Type B pancreatic cell (in vitro differentiated cells): ENCODE measurements at places on chromosomes 2 and 18.

DNA sequence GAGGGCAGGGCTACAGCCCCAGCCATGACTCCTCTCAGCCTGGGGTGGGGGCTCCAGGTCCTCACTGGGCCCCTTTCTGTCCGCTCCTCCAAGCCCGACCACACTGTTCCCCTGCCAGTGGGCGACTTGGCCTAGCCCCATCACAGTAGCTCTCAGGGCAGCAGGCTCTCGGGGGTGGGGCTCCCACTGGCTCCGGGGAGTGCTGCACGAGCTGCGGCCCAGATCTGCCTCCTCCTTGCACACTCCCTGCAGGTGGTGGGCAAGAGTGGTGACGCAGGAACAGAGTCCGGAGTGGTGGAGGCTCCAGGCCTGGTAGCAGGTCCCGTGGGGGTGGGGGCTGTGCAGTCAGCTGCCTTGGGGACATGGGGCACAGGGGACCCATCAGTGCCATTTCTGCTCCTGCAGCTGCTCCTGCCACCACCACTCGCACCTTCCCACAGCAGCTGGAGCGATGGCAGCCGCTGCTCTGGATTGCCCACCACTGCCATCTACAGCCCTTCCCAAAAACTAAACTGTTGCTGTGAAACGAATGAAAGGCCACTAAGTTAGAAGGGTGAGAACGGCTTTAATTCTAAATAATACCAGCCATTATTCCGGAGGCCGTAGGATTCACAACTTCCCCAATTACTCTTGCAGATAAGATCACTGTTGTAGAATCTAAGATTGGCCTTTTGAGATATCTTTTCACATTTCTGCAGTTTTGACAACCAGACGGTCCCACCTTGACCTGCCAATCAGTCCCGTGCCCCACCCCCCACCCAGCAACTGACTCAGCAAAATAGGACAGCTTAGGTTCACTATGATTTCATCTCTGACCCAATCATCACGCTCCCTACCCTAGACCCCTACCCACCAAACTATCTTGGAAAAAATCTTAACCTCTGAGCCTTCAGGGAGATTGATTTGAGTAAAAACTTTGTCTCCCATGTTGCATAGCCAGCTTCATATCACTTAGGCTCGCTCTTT, 530.2 kb downstream of the DCC start:
- no peak for DNase-seq
- no peak overlapping the region for H3K27ac ChIP-seq
- no peaks in the 10 kb centered on the region for H3K4me1 ChIP-seq
- H3K27me3 ChIP-seq, result peaks cover 13% of the 10 kb centered on the region
- no peaks in the 10 kb centered on the region for H3K36me3 ChIP-seq

- H3K4me1 ChIP-seq, result no peaks in the 10 kb centered on the region
- no peaks in the 10 kb centered on the region for H3K36me3 ChIP-seq
- DNase-seq, result no peak
- no peak overlapping the region for H3K27ac ChIP-seq
- no peaks in the 10 kb centered on the region for H3K27me3 ChIP-seq
- H3K4me3 ChIP-seq, result no peak overlapping the region
These were observed 342.9 kb downstream of the SPAG16 start for GRCh38 chr2:213627054-213627710.

GRCh38 chr18:59918320-59918755, 18.5 kb downstream of the PMAIP1 start:
- no peaks in the 10 kb centered on the region for H3K36me3 ChIP-seq
- DNase-seq, result no peak
- H3K27ac ChIP-seq, result peak overlapping the region; percentile 85
- H3K4me1 ChIP-seq, result peaks cover 7% of the 10 kb centered on the region
- peak overlapping the region; percentile 54 for H3K4me3 ChIP-seq

- H3K27me3 ChIP-seq, result peaks cover 3% of the 10 kb centered on the region
- H3K36me3 ChIP-seq, result peaks cover 3% of the 10 kb centered on the region
- DNase-seq, result no peak
- peaks cover 13% of the 10 kb centered on the region for H3K4me1 ChIP-seq
- no peak overlapping the region for H3K4me3 ChIP-seq
- H3K27ac ChIP-seq, result no peak overlapping the region
These were observed 154.9 kb upstream of the NDUFV2 start for GRCh38 chr18:8947566-8947965.

DNA sequence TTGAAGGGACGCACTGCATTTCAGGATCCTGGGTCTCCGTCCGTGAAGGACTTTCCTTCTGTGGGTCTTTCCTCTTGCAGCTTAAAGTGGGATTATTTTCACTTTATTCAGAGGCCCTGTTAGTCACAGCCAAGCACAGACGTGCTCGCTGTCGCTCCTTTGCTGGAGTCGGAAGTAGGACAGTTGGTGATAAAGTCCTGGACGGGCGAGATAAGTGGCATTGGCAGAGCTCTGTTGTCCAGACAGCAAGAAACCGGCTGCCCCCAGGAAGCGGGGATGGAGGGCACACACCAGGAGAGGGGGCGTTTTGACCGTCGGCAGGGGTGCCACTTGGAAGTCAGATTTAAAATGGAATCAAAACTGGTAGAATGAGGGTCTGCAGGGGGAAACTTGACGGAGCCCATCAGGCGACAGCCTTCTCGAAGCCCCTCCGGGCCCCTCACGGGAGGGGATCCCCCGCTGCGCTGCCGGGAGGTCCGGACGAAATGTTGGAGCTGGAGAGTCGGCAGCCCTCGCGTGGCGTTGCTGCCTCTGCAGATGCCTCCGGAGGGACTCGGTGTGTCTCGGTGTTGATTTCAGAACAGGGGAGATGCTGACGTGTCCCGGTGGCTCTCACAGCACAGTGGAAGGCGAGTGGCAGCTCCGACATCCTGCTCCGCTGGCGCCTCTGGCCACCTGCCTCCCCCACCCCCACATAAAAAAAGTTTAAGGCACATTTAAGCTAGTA, 124.2 kb downstream of the NFATC1 start:
- no peak for DNase-seq
- peaks cover 16% of the 10 kb centered on the region for H3K4me1 ChIP-seq
- no peaks in the 10 kb centered on the region for H3K36me3 ChIP-seq
- H3K27me3 ChIP-seq, result peaks cover 9% of the 10 kb centered on the region

DNA sequence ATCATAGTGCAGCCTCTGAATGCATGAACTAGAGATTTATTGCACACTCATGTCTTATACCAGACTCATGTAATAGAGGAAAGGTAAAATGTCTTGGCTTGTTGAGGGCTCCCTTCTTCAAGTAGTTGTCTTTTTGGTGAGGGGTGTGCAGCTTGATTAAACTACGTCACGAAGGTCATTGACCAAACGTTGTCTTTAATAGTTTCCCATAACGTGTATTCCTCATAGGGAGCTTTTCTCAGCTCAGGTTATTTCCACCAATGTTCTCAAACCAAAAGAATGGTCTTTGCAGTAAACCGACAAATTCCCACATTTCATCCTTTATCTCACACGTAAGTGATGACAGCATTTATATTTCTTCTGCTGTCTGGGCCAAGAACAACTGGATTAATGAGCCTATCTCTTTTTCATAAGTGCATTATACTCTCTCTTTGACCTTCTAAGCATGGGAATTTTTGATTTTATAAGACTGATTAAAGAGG, 547.7 kb upstream of the ZEB2 start:
- H3K36me3 ChIP-seq, result peaks cover 8% of the 10 kb centered on the region
- no peak for DNase-seq
- peaks cover 12% of the 10 kb centered on the region for H3K27me3 ChIP-seq
- H3K4me3 ChIP-seq, result no peak overlapping the region
- H3K27ac ChIP-seq, result no peak overlapping the region

DNA sequence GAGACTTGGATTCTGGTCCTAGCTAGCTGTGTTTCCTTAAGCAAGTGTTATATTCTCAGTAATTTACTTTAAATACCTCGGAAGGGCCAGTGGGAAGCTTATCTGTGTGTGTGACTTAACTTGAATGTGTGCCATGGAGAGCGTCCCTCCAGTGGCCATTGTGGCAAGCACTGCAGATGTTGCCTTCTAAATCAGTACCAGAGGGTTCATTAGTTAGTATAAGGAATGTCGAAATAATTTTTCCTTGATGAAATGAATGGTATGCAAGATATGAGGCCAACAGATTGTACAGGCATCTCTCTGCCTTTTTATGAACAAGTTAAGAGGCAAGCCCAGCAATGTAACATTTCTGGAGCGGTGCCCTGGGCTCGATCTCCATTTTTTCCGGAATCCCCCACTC, 52.0 kb downstream of the FBXO36 start:
- H3K27me3 ChIP-seq, result no peaks in the 10 kb centered on the region
- H3K36me3 ChIP-seq, result no peaks in the 10 kb centered on the region
- DNase-seq, result no peak
- no peak overlapping the region for H3K27ac ChIP-seq

DNA sequence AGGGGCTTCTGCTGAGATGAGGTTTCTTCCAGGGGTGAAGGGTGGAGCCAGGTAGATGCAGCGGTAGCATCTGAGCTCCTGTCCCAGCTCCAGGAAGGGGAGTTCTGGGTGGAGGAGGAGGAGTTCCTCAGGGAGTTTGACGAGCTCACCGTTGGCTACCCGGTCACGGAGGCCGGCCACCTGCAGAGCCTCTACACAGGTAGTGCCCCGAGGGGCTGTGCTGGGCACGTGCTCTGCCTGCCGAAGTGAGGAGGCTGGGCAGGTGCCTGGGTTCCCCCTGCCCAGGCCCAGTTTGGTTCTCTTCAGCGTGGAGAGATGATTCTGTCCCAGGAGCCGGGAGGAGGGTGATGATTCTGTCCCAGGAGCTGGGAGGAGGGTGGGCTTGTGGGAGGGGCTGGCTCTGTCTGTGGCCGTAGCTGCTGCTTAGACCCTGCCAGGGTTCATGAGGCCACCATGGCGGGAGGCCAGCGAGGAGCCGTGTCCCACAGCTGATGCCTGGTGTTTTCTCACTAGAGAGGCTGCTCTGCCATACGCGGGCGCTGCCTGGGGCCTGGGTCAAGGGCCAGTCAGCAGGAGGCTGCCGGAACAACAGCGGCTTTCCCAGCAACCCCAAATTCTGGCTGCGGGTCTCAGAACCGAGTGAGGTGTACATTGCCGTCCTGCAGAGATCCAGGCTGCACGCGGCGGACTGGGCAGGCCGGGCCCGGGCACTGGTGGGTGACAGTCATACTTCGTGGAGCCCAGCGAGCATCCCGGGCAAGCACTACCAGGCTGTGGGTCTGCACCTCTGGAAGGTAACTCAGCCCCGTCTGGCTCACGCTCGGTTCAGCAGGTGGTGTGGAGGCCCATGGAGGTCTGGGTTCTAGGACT, 8.2 kb downstream of the CAPN10 start:
- no peak for DNase-seq
- H3K27ac ChIP-seq, result no peak overlapping the region
- H3K27me3 ChIP-seq, result no peaks in the 10 kb centered on the region
- no peak overlapping the region for H3K4me3 ChIP-seq
- H3K36me3 ChIP-seq, result no peaks in the 10 kb centered on the region
- no peaks in the 10 kb centered on the region for H3K4me1 ChIP-seq

DNA sequence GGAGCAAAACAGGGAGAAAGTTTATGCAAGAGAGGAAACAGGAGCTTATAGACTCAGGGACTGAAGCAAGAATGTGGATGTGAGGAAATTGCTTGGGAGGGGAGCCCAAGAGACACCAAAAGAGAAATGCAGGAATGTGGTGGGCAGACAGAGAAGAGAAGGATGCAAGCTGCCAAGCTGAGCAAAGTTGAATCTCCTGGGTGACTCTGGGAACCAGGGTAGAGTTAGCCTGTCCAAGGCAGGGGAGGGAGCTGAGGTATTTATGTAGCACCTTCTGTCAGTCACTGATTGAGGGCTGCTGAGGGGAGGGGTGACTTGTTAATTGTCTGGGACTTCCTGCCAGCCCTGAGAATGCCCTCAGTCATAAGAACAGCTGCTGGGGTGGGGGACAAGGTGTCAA, 464.3 kb downstream of the NBAS start:
- no peaks in the 10 kb centered on the region for H3K27me3 ChIP-seq
- H3K4me3 ChIP-seq, result no peak overlapping the region
- peaks cover 3% of the 10 kb centered on the region for H3K4me1 ChIP-seq
- H3K36me3 ChIP-seq, result no peaks in the 10 kb centered on the region

DNA sequence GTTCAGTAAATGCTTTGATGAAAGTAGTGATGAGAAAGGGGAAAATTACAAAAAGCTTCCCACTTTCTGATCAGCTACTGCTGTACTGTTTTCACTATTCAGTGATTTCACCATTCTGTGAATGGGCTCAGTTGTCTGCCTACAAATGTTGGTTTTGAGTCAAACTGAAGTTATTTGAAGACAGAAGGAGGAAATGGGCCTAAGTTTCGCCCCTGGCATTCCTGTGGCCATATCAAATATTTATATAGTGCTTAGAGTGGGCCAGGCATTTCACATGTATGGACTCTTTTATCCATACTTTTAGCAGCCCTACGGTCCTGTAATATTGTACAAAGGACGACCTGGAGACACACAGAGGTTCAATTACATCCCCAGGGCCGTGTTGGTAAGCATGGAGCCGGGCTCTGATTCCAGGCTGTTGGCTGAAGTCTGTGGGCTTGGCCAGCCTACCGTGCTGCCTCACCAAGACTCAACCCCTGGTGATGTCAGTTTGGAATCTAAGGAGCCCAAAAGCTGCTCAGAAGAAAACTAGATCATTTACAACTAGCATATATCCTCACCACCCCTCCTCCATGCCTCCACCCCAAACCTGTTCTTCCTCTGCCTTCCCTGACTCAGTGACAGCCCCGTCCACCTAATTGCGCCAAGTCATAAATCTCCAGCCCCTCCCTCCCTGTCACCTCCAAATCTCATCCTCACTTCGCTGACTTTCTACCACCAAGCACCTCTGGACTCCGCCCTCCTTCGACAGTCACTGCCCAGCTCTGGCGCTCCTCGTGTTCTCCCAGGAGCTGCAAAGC, 10.1 kb upstream of the GRHL1 start:
- peaks cover 8% of the 10 kb centered on the region for H3K27me3 ChIP-seq
- peaks cover 36% of the 10 kb centered on the region for H3K4me1 ChIP-seq
- DNase-seq, result no peak
- H3K4me3 ChIP-seq, result peak overlapping the region; percentile 76
- peak overlapping the region; percentile 94 for H3K27ac ChIP-seq

GRCh38 chr2:208638059-208638458, 231.5 kb downstream of the PTH2R start:
- H3K4me3 ChIP-seq, result no peak overlapping the region
- no peaks in the 10 kb centered on the region for H3K27me3 ChIP-seq
- no peak for DNase-seq
- no peaks in the 10 kb centered on the region for H3K4me1 ChIP-seq

DNA sequence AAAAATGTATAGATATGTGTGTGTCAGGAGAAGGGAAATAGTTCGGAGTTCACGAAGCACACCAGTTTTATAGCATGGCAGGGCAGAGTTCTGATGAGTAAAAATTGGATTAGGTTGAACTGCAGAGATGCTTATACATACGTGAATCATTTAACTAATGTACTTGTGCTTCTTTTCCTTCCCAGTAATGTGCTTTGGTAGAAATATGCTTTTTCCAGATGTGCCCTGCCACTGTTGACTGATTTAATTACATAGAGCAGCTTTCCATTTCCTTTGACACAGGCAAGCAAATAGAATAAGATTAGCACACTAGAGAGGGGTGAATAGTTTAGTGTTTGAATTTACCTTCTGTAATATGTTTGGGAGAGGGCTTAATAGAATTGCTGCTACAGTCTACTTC, 28.9 kb upstream of the ARMC9 start:
- H3K36me3 ChIP-seq, result peaks cover 59% of the 10 kb centered on the region
- no peaks in the 10 kb centered on the region for H3K4me1 ChIP-seq
- no peak overlapping the region for H3K27ac ChIP-seq
- H3K27me3 ChIP-seq, result no peaks in the 10 kb centered on the region
- H3K4me3 ChIP-seq, result no peak overlapping the region

GRCh38 chr2:86791573-86791972, 860 bp upstream of the CD8A start:
- peaks cover 9% of the 10 kb centered on the region for H3K4me1 ChIP-seq
- DNase-seq, result no peak
- peak overlapping the region; percentile 19 for H3K27ac ChIP-seq
